Stimulated activated CD4-positive, alpha-beta T cell treated with anti-CD3 and anti-CD28 coated beads, Interleukin-2, amount 100 ng/mL, for 24 hours (primary cell): ENCODE measurements at places on chromosomes 4 and X.

- no peak for DNase-seq
Measured at GRCh38 chr4:139567159-139567870, 11.3 kb upstream of the SETD7 start.

- DNase-seq: no peak
Measured at GRCh38 chr4:159042097-159042605, 60.7 kb upstream of the RAPGEF2 start.

- DNase-seq: no peak
Measured at GRCh38 chr4:77500801-77501200, 104.8 kb upstream of the CXCL13 start.

DNA sequence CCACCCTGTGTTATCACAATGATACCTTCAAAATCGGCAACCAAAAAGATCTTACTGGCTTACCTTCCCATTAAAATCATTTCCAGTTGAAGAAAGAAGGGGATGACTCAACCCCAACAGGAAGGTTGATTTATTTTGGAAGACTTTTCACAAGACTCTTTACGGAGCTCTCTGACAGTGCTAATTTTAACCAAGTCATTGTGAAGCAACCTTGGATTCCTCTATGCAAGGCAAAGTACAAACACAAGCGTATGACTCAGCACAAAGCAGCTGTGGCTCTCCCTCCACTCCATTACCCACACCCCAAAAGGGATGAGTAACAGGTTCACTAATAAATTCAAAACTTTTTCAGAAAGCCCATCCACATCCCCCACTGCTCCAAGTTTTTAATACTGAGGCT lies 213.8 kb upstream of the FGF13 start:
- DNase-seq: no peak

DNA sequence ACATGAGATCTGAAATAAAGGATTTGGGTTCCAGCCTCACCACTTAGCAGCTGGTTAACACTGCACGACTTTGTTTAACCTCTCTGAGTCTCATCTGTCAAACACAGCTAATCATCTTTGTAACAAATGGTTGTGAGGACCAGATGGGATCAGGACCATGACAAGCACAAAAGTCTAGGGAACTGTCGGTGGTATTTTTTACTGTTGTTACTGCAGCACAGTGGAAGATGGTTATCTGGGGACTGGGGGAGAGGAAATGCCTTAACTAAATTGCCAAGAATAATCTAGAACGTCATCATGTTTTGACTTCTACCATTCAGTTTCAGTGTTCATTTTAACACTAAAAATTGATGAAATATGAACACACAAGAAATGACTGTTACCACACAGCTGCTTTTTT lies 99.5 kb downstream of the ADGRA3 start:
- DNase-seq: no peak

DNA sequence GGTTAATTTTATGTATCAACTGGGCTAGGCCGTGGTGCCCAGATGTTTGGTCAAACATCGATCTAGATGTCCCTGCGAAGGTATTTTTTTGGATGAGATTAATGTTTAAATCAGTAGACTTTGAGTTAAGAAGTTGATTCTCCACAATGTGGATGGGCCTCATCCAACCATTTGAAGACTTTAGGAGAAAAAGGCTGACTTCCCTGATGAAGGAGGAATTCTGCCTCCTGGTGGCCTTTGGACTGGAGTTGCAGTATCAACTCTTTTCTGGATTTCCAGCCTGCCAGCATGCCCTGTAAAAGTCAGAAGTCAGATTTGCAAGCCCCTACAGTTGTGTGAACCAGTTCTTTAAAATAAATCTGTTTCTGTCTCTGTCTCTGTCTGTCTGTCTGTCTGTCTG lies 91.4 kb downstream of the STK32B start:
- DNase-seq: no peak

DNA sequence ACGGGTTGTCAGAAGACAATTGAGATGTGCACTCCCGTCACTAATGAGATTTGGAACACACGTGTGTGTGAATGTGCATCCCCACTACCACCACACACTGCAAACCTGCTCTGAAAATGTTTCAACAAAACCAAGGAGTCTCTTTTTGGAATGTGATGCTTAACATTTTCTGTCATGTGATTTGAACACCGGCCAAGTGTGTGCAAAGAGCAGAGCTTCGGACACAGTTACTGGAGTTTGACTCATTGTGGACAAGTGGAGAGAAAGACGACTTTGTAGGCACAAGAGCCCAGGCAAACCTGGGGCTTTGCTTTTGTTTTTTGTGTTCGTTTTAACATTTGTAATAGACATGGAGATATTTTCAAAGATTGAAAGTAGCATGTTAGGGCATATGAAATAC lies 49.2 kb downstream of the CCKAR start:
- no peak for DNase-seq
